Hematopoietic multipotent progenitor cell treated with erythropoietin and hydrocortisone succinate and interleukin-3 and kit ligand, for 17 days (in vitro differentiated cells): ENCODE measurements at places on chromosomes 1 and 21.

DNA sequence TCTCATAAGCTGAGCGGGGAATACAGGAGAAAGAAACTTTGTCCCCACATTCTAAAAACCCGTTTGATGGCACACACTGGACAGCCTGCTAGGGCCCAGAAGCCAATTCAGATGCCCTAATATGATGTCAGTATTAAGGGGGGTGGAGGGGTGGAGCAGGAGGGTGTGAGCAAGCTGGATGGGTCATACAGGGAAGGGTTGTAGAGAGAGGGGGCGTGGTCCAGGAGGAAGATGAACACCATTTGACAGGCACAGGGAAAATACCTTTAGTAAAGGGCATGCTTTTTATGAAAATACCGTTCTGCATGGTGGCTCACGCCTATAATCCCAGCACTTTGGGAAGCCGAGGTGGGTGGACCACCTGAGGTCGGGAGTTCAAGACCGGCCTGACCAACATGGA, 6.0 kb downstream of the TARS2 start:
- no peak for DNase-seq

GRCh38 chr1:100423832-100424337, 71.6 kb downstream of the CDC14A start:
- DNase-seq, result no peak

DNA sequence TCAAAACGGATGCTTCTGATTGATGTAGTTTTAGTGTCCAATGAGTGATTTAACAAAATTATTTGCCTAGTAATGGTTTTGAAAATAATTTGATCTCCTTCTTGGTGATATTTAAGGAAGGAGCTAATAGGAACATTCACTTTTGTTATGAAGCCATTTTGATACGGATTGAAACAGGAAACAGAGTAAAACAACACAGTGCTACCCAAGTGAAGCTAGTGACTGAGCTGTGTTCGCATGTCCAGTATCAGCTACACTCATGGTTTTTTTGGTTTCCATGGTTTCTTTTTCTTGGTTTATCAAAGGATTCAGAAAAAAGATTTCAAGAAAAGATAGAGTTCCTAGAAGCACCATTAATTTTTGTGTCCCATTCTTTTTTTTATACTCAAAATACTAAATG, 40.1 kb upstream of the PLEKHO1 start:
- no peak for DNase-seq

- DNase-seq, result no peak
These were observed 28.4 kb upstream of the NPPB start for GRCh38 chr1:11886986-11887665.

GRCh38 chr1:108011295-108011694, 46.3 kb upstream of the VAV3 start:
- no peak for DNase-seq

- DNase-seq, result no peak
These were observed at the start of gene PADI2 for GRCh38 chr1:17119076-17119772. PADI2 (minus strand) TSS chr1:17119451; CDS start chr1:17119371, 80 bp downstream.

GRCh38 chr1:246901874-246902273, 29.9 kb downstream of the AHCTF1 start:
- DNase-seq, result no peak

DNA sequence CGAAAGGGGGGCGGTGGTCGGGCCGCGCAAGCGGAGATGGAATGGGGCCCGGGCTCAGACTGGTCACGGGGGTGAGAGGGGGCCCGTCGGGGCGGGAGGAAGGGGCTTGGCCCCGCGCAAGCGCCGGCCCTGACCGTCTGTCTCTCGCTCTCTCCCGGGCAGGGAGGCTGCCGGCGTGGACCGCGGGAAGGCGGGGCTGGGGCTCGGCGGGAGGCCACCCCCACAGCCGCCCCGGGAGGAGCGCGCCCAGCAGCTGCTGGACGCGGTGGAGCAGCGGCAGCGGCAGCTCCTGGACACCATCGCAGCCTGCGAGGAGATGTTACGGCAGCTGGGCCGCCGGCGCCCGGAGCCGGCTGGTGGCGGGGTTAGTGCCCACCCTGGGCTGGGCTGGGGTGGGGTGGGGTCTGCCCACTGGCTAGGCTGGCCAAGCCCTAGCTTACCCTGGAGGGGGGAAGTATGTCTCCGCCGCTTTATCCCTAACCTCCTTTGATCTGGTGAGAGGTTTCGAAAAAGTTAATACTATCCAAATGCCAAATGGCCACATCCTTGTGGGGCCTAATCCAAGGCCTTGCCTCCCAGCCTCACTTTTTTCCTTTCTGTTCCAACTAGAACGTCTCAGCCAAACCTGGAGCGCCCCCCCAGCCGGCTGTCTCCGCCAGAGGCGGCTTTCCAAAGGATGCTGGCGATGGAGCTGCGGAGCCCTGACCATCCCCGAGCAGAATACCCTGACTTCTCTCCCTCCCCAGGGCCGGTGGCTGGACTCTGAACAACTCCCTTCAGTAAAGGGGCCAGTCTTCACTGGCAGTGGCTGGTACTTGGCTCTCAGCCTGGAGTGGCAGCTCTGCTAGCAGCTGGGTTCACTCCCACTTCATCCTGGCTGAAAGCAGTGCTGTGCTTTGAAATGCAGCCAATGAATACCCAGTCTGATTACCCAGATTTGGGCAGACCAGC, 636 bp upstream of the YRDC start:
- DNase-seq, result peak; percentile 36

DNA sequence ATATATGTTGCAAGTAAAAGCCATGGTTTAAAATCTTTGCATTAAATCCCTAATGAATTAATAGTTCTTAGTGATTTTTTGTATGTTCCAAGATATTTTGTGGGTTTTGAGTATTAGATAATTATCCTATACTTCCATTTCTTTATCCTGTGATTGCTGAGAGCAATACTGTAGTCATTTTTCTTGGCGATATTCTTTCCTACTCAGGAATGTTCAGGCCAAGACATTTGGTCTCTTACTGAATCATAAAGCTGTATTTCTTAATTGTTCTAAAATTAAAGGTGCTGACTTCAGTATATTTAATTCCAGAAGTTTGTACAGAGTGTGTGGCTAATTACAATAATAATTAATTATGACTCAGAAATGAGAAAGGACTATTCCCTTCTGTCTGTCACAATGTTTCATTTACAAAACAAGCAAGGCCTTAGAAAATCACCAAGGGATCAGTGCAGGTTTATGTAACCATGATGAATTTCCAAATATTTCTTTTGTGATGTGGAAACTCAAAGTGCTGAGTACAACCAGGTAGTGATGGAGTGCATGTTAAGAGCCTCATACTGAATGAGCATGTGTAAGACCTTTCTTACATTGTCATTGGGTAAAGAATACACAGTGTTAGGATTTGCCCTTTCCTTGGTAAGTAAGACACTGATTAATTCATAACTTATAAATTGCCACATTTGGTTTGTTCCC, 161.2 kb downstream of the HMCN1 start:
- no peak for DNase-seq

DNA sequence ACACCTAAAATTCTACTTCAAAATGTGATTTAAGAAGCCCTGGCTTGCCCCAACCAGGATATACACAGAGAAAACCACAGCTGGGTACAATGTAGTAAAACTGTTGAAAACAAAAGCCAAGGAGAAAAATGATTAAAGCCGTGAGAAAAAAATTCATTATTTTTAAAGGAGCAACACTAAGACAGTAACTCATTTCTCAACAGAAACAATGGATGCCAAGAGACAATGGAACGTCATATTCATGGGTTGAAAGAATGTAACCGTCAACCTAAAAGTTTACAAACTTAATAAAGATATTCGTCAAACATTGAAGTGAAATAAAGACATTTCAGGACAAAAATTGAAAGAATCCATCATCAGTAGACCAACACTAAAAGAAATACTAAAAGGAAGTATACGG, 340.9 kb downstream of the KIF26B start:
- DNase-seq, result no peak

DNA sequence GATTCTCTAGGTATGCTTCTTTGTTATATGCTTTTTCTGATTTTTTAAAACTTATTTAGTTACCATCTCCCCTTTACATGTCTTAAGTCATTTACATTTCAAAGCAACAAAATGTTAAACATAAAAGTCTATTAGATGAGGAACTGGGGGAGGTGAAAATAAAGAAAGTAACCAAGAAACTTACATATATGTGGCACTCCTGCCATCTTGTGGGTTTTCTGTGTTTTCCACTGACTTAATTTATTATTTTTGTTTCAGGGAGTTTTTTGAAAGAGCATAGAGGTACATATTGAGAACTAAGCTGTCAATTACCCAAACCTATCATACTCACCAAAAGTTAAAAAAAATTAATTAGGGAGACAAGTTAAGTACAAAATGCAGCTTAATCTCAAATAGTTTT, 1531.1 kb downstream of the MRPL39 start:
- no peak for DNase-seq

- no peak for DNase-seq
These were observed 222.8 kb downstream of the RHOU start for GRCh38 chr1:228958121-228958520.

GRCh38 chr1:76949503-76949902, 82.2 kb downstream of the ST6GALNAC5 start:
- no peak for DNase-seq

DNA sequence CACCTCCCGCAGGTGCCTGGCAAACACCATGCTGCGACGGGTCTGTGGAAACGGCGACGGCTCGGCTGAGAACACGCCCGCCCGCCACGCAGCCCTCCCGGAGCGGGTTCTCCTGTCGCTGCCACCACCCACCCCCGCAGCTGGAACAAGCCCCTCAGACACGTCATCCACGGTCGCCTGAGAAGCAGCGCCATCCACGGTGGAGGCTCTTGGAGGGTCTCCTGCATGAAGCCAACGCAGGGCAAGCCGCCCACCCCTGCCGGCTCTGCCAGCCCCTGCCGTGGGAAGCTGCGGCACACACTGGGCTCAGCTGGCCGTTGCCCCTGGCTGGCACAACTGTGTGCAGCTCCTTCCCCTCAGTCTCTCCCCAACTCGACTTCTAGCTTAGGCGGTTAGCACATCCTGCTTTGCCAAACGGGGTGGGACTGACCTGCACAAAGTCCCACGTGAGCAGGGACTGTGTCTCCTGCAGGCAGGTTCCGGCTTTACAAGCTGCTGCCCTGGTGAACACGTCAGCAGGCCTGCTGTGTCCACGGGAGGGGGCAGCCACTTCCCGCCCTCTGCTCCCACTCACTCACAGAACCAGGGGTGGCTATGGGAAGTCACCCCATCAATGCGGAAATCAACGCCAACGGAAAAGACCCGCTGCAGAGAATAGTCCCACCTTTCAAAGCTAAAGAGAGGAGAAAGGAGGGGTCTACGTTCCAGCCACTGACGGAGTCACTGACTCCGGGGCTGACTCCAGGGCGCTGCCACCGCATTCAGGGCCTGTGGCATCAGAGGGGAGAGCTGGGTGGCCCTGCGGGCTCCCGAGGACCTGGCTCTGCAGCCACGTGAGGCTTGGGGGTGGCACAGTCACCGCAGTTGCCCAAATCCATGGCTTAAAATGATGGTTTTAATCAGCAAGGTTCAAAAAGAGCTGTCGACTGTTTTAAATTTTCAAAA, 10.3 kb downstream of the POFUT2 start:
- DNase-seq, result no peak

DNA sequence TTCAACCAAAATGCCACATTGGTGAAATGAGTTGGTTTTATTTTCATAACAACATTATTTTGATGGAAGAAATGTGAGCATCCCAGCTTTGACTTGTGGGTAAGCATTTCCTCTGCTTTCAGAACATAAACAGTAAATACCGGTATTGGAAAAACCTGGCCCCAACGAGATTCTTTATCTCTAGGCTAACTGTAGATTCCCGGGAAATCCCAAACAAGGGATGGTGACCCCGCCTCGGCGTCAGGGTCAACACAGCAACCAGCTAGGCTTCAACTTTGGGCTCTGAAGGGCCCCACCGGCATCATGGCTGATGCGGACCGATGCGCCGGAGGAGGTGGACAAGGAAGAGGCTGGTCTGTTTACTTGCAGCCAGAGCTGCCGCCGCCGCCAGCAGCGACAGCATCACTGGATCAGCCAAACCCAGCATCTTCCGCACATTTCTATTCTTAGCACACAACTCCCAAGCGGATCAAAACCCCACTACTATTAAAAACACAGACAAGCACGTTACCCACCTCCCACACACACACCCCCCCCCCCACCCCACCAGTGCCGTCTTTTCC, 1.1 kb downstream of the AKT3 start:
- peak; percentile 5 for DNase-seq

DNA sequence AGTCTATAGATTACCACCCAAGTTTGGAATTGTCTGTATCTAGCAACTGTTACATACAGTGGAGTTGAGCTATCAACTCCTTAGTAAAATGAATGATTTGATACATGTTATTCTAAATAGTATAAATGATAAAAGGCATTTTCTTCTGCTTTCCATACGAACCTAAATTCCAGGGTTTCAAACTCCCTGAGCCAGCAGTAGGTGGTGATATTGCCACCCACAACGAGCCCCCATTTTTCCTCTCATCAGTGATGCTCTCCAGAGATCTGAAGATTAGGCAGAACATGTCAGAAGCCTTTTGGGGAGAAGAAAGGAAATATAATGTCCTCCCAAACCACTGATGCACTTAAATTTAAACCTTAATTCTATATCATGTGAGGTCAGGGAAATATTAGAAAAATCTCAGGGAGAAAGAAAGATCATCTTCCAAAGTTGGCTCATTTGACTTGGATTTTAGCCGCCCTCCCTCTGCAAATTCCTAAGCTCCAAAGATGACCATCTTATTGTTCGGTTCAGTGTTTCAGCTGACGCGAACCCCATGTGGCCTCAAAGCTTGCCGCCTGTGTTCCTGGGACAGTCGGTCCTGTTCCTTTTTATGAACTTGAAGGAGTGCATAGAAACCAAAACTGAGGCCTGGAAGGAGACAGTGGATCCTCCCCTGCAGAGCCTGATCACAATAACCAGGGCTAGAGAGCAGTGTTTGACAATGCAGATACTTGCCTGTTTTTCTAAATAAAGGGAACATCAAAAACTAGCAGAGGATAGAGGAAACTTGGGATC, 2.3 kb downstream of the EVA1C start:
- DNase-seq, result no peak

- no peak for DNase-seq
These were observed at the start of gene IL23R for GRCh38 chr1:67166196-67166595. IL23R (plus strand) TSS chr1:67166454; CDS start chr1:67168121, 1,667 bp downstream.

DNA sequence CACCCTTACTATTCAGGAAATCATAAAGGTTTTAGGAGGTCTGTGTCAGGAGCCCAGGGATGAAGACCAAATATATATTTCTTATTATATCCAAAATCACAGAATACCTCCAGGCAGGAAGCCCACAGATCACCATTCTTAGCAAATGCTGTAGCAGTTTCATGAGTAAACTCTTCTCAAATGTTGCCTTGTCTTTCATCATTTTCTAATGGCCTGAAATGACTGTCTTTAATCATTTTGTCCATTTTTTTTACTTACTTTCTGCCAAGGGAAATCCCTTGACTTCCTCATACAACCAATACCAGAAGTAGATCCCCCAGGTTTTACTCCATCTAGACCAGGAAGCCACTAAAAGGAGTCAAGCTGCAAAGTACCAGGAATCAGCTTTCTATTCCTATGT, 32.4 kb downstream of the PSMG1 start:
- no peak for DNase-seq
